ENCODE measurements at places on chromosomes 1 and 21. TPM values are rescaled to one million over a fixed set of nuclear protein-coding genes. Genes with fewer than 3 reads are reported as not detected.

DNA sequence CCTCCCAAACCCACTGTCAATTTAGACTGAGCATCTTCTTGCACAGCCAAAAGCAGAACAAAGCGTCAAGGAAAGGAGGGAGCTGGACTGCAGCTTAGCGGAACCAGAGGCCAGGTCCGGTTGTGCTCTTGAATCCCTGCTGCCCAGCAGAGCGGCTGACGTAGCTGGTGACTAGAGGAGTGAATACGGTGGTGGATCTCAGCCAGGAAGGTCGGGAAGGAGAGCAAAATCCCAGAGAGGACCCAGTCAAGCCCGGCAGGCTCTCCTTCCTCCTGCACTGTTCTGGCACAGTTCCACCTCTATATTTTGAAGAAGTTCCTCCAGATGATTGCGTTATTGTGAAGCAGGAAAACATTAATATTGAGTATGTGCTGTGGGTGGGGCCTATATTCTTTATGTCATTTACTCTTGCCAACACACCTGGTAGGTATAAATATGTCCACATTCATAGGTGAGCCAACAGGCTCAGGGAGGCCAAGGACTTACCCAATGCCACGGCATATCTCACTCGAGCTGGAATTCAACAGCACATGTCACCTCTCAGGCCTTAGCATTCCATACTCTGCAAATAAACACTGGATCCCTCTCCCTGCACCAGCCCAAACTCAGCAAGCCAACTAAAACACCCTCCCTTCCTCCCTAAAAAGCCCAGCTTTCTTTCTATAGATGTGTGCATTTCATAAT lies 23.6 kb upstream of the ABCB10 start:
- DNase-seq, result no peak

Gene PDC
- not detected for polyA plus RNA-seq

DNA sequence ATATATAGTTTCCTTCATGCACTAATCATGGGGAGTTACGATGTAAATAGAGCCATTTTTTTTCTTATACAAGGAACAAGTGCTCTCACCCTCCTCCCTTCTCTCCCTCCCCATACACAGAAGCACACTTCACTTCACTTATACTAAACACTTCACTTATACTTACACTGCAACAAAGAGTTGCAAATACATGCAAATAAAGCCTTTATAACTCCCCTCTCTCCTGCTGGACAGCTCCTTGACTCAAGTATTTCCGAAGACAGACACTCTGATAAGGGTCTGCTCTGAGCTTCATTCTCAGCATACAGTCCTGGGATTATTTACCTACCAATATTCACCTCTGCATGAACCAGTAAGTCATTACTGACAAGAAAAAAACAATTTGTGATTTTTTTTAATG lies 35.6 kb upstream of the ERG start:
- DNase-seq, result no peak

- no peak for DNase-seq
Observed at GRCh38 chr1:78015148-78015547, 10.4 kb downstream of the DNAJB4 start.

Gene PLA2G4A
- polyA plus RNA-seq, result 10.2 TPM

GRCh38 chr1:206898089-206898914 lies 1.1 kb downstream of the IL24 start:
- DNase-seq, result no peak

Gene MROH9
- not detected for polyA plus RNA-seq

DNA sequence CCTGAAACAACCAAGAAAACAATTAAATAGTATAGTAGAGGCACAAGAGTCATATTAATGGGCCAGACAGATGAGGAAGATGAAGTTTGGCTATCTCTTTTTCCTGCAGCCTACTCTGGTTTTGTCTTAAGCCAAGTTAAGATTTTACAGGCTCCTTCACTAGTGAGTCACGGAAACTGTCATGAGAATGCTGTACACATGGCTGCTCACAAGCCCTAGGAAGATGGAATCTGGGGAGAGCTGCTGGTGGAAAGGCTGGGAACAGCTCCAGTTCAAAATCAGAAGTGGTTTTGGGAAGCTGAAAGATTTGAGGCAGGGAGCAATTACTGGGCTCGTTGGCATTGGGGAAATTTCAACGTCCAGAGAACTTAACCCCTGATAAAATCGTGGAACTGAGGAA lies 46.4 kb upstream of the S1PR1 start:
- no peak for DNase-seq

Gene HSD3B2
- 1.4 TPM for polyA plus RNA-seq

- DNase-seq, result no peak
Observed at GRCh38 chr21:15772654-15773053, 42.9 kb downstream of the USP25 start.

DNA sequence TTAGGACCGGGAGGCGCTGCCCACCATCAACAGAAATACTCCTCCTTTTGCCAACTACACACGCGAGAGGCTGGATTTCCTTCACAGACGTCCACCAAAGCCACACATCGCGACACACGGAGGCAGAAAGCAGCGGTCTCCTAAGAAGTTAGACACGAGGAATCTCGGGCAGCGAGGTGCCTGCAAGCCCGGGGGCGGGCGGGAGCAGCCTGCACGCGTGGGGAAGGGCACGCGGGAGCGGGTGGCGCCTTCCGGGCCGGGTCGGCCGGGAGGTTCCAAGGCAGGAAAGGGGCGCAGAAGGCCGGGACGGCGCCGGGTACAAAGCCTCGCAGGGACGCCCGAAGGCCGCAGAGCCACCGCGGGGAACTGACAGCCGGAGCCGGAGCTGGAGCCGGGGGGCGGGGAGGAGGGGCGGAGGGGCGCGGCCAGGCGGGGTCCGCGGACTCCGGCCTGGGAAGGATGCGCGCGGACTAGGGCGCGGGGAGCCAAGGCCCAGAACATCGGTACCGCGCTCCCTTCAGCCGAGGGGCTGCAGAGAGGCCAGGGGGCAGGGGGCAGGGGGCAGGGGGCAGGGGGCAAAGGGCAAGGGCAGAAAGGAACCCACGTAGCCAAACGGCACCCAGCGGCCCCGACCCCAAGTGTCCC lies 722 bp downstream of the NPHP4 start:
- no peak for DNase-seq

DNA sequence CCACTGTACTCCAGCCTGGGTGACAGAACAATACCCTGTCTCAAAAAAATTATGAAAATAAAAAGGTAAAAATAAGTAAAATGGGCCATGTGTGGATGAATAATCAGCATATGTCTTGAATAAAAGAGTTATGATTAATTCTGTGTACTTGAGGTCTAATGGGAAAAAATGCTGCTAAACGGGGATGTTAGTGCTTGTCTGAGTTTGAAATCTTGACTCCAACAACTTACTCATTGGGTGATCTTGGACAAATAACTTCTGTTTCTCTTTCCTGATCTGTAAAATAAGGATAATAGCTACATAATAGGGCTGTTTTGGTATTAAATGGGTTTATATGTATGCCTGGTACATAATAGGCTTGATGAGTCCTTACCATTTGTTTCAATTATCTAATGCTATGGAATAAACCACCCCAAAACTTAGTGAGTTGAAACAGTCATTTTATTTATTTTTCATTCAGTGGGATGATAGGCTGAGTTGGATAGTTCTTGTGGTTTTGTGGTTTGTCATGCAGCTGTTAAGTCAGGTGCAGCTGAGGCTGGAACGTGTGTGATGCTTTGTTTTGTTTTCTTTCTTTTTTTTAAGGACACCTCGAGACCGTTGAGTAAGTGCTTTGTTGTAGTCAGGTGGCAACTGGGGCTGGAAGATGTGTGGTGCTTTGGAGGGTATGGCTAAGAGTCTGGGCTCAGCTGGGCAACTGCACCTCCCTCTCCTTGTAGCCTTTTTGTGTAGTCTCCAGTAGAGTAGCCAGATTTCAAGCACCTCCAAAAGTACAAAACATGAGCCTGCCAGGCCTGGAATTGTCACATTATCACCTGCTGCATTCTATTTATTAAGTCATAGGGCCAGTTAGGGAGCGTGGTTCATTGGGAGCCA lies 4.9 kb downstream of the MDM4 start:
- DNase-seq, result no peak

Gene UBE4B
- polyA plus RNA-seq, result 54.5 TPM
